GM12865 (cell line): ENCODE measurements at places on chromosomes 1 and 21.

- peak; percentile 27 for DNase-seq
Measured at GRCh38 chr1:200546577-200546976, 74.0 kb downstream of the KIF14 start.

GRCh38 chr1:112997781-112998180 lies 41.8 kb upstream of the SLC16A1 start:
- DNase-seq: no peak

- DNase-seq: no peak
Measured at GRCh38 chr21:39005502-39005787, 177.8 kb downstream of the PSMG1 start.

- no peak for DNase-seq
Measured at GRCh38 chr1:25008192-25008485, 78.1 kb upstream of the RUNX3 start.

DNA sequence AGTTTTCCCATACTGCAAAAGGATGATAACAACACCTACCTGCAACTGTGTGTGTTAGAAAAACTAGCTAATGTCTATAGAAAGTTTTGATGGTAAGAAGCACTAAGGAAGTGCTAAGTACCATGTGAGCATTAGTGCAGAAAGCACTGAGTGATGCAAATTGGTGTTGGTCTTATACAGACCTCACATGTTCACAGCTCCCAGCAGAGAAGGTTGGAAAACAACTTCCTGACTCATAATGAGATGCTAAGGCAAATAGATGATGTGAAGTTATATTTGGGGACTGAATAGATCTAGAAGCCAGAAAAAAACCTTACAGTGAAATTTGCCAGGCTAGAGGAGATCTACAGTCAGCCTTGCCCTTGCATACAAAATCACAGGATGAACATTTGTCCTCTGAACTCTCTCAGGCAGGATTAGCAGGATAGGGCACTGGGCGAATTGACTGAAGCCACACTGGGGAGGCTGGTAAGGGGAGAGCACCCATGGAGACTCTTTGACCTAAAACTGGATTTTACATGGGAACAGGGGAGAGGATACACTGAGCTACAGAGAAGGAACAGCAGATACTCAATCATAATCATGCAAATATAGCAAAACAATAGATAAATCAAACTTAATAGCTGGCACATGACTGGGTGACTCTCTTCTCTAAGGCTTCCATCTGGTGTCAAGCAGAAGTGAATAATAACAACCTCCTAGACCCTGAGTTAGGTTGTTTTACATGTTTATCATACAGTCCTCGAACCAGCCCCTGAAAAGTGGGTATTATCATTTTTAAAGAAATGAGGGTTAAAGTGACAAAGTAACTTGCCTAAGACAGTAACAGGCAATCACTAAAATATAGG lies 61.3 kb downstream of the ASTN1 start:
- DNase-seq: no peak
